Non-pigmented ciliary epithelial cell (primary cell): ENCODE measurements at places on chromosomes 6 and 20.

GRCh38 chr6:89098461-89098860 is 17.9 kb downstream of the PNRC1 start:
- no peak for DNase-seq

- no peak for DNase-seq
Observed at GRCh38 chr20:23290761-23291574, 59.6 kb upstream of the NXT1 start.

- no peak for DNase-seq
Observed at GRCh38 chr6:37381579-37381978, 27.8 kb downstream of the RNF8 start.

- no peak for DNase-seq
Observed at GRCh38 chr20:32089637-32090362, 19.7 kb upstream of the TM9SF4 start.

GRCh38 chr20:59620860-59621505 is 16.6 kb downstream of the PHACTR3 start:
- no peak for DNase-seq

- DNase-seq, result no peak
Observed at GRCh38 chr6:142947714-142948480, 2.9 kb upstream of the HIVEP2 start.

DNA sequence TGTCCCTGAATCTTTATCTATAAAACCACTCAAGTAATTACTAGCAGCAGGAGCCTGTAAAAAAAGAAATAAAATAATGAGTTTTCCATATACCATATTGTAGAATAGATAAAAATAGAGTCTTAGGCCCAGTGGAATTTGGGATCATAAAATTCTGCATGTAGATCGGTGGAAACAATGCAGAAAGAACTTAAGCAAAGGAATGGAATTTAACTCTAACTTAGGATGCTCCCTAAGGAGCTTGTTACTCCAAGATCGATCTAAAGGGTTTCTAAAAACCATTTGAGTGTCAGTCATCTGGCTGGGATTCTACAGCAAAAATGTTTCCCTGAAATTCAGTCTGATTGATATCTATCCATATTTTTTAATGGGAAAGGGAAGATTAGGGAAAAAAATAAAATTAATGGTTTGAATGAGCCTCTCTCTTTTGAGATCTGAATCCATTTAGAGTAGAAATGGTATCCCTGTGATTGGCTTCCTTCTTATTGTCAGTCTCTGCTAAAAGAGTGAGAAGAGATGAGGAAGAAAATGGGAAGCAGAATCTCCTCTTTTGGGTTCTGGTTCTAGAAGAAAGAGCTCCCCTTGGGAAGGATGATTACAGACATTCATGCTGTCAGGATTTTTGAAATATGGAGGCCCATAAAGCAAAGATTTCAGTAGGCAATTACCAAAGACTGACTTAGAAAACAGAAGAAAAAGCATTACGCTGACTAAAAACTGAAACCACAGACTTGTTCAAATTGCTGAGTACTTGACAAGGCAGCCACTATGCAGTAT is 564.3 kb upstream of the MARCKS start:
- DNase-seq, result no peak

DNA sequence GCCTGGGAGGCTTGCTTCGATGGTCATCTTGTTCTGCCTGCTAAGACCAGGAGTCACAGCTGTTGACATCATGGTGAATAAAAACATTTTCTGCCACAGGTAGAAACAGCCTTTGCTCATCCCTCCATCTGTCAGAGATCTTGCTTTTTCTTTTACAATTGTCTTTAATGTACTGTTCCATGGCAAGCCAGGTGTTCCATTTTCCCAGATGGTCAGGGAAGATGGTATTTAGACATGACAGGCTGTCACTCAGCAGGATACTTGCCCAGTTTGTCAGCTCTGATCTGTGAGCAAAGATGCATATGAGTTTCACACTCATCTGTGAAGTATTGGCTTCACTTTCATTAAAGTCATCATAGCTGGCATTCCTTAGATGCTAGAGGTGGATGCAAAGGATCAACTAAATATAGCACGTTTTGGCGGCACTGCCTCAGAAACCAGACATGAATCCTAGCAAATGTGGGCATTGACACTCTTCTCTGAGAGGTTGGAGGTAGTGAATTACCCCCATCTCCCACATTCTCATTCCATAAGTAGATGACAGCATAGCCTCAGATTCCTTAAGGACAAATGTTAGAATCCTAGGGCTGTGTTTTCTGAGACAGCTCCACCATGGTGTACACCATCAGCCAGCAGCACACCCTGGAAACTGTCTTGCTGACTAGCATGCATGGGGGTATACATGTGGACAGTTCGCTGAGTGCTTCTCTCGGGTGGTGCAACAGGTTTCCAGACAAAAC is 4.2 kb downstream of the SSTR4 start:
- DNase-seq, result no peak

DNA sequence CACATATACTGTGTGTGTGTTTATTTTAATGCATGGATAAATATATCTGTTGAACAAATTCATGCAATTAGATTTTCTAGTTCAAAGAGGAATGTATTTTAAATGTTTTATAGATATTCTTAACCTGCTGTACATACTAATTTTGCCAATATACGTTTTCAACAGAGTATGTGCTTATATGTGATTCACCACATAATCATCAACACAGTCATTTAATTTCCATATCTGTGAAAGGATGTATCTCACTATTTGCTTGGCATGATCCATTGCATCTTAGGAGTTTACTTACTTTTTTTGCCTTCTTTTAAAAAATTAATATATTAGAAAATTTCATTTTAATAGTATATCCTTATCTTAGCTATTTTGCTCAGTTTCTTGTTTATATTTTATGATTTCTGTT is 902.3 kb upstream of the CITED2 start:
- DNase-seq, result no peak

DNA sequence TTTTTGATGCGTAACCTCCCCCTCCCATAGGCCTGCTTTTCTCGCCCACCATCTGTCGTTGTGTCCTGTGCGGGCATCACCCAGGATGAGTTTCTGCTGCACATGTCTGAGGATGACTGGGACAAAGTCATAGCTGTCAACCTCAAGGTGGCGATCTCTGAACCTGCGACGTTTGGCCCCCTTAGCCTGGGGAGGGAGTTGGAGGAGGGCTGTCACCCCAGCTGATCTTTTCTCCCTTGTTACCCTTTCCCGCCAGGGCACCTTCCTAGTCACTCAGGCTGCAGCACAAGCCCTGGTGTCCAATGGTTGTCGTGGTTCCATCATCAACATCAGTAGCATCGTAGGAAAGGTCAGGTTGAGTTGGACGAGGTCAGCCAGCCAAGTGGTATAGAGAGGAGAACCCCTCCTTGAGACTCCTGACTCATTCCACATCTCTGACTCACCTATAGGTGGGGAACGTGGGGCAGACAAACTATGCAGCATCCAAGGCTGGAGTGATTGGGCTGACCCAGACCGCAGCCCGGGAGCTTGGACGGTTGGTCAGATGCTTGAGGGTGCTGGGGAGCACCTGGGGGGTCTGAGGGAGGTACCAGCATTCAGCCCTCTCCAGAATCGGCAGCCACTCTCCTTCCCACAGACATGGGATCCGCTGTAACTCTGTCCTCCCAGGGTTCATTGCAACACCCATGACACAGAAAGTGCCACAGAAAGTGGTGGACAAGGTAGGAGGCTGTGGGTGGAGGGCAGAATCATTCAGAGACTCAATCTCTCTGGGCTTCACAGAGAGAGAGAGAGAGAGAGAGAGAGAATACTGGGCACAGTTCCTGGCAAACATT is 954 bp downstream of the HSD17B8 start:
- DNase-seq, result no peak

DNA sequence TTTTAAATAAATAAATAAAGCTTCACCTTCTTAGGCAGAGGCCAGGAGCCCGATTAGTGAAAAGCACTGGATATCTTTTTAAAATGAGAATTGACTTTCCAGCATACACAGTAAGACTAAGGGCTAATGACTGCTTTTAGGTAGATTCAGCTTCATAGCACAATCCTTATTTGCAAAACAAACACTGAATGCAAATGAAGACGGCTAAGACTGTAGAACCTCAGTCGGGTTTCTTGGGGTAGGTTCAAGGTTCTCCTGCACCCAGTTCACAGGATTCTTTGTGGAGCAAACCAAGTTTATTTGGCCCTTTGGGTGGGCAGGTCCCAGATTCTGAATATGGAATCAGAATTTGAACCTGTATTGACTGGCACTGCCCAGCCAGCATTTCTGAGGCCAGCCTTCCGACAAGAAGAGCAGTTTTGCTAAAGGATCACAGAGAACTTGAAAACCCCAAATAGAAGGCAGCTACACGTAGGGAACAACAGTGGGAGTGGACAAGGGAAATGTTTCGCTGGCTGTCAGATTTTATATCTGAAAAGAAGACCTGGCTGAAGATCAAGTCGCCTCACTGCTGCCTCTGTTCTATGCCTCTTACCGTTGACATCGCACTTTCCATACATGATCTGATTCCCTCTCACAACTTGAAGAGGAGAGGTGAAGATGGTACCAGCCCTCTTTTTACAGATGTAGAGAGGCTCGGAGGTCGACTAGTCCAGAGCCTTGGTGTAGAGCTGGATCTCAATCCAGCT is 8.2 kb downstream of the TRERF1 start:
- no peak for DNase-seq

GRCh38 chr6:35061102-35061615 is 80.0 kb downstream of the TCP11 start:
- DNase-seq, result no peak

- DNase-seq, result no peak
Observed at GRCh38 chr6:26571592-26572296, 25.0 kb upstream of the ABT1 start.

DNA sequence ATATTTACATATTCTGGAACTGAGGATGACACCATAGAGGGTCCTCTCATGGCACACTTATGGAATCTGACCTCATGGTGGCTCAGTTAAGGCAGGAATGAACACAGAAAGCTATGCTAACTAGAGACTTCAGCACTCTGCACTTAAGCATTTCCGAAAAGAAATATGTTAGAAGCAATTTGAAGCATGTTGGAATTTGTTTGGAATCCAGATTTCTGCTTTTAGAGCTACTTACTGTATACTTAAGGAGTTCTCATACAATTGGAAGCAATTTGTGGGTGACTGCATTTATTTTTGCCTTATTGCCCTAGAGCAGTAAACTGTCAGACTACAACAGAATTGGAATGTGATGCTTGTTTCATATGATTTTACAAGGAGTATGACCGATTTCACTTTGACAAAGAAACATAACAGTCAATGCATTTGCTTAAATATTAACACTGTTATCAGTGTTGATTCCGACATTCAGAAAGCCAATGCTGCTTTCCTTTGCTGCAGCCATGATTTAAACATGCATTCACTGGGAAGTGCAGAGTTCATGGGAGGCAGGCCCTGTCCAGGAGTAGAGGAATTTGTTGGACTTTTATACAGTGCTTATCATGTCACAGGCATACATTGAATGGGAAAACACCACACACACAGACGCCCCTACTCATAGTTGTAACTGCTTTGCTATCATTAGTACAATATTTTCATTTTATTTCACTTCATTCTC is 244.4 kb downstream of the SAMD5 start:
- no peak for DNase-seq

GRCh38 chr6:13445005-13445743 is 42.2 kb downstream of the GFOD1 start:
- DNase-seq, result no peak

- no peak for DNase-seq
Observed at GRCh38 chr6:64539917-64540316, 904.3 kb downstream of the PHF3 start.

DNA sequence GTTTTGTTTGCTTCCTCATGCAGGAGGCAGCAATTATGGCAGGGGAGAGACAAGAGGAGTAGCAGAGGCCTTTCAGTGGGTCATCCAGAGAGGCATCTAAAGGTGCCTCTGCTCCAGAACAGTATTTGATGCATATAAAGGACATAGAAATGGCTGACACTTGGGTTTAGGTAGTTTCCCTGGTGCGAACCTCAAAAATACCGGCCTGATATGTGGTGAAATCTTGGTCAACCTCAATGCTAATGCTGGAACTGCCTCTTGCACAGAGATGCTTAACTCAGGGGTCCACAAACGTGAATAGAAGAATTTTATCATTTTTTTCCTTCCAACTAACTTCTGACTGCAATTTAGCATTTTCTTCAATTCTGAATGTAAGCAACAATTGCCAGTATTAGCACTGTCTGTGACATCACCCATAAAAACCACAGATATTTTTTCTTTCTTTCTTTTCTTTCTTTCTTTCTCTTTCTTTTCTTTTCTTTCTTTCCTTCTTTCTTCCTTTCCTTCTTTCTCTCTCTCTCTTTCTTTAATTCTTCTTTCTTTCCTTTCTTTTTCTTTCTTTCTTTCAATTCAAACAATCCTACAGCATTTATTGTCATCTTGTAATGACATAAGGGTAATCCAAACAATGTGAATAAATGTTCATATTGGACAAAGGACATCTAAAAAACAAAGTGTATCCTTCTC is 180.0 kb upstream of the UST start:
- no peak for DNase-seq

GRCh38 chr6:90074161-90074850 is 180.0 kb downstream of the GJA10 start:
- DNase-seq, result no peak

DNA sequence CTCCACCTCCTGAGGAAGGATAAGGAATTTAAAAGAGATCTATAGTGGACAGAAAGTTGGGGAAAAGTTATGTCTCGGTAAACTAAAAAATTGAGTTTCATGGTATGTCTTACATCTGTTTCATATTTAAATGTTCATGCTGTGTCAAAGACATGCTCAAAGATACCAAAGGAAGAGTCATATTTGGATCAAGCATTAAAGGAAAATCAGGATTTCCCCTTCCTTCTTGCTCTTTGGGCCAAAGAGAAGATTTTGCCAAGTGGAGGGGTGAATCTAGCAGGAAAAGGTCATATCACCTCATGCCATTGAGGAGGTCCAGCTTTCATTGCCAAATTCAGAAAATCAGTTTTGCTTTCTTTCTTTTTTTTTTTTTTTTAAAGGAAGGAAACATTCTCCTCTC is 192.4 kb downstream of the OGFRL1 start:
- DNase-seq, result no peak

GRCh38 chr6:154509421-154510143 is 903 bp downstream of the CNKSR3 start:
- no peak for DNase-seq

DNA sequence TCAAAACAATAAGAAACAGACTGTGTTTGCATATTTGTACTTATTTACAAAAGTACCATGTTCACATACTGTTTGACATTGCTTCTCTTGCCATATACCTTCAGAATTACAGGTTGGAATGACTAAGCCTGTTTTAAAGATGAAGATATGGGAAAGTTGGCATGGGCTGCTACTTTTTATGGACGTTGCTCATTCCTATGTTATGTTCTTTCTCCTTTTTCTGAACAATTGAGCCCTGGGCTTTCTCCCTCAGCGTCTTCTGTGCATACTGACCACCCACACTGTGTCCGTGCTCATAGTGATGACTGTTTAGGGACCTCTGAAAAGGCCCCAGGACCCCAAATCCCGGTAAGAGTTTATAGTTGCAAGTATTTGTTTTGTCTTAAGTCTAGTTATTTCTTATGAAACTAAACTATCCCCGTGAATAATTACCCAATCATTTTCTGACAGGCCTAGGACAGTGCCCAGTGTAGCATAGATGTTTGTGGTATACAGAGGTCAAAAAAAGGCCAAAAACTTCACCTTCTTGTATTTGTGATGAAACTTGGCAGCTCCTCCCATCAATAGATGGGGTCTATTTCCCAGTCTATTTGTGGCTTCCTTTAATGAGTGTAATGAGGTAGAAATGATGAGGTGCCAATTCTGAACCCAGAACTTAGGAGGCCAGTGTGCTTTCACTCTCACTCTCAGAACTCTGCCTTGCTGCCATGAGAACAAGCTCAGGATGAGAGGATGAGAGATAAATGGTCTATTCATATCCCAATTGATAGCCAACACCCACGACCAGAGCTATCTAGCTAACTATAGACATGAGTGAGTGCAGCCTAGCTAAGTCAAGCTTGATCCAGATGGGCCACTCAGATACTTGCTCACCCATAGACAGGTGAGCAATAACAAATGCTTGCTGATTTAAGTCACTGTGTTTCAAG is 40.9 kb downstream of the GSTA4 start:
- no peak for DNase-seq
